ENCODE measurements at places on chromosomes 4 and X. TPM values are rescaled to one million over a fixed set of nuclear protein-coding genes. Genes with fewer than 3 reads are reported as not detected.
A peak's percentile ranks its signal among the peaks of the same experiment; 100 is the strongest.

The CFAP47 gene
- not detected for polyA plus RNA-seq

The MAGEB1 gene
- polyA plus RNA-seq, result not detected

The BMPR1B gene
- 12.2 TPM for polyA plus RNA-seq

The DIPK2B gene
- 18.5 TPM for polyA plus RNA-seq

The MAEA gene
- polyA plus RNA-seq, result 41.3 TPM

DNA sequence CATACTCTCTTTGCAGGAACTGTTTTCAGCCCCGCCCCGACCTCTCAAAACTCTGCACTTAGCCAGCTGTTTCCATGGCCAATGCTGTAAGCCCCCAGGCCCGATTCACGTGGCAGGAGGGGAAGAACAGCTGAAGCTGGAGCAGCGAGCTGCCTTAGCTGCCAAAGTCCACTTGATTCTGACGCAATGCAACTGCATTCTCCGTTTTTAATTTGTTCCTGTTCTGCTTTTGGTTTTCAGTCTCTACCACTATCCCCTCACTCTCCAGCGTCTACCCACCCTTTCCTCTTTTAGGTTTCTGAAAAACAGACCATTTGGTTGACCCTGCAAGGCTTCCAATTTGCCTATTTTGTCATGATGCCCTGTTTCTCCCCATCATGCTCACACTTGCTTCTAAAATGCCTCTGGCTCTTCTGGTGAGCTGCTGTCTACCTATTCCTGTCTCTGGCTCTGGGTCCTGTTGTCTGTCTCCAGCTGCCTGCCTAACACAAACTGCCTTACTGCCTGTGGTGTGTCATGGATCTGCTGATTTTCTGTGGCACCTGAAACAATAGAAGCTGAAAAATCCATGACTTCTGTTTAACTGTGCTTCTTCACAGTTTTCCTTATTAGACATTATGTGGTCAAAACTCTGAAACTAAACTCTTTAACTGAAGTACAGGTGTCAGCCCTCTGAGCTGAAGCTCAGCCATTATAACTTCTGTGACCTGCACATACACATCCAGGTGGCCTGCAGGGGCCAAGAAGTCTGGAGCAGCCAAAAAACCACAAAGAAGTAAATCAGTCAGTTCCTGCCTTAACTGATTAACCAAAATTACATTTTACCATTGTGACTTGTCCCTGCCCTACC is 160.5 kb upstream of the AGTR2 start:
- peaks cover 32% of the 10 kb centered on the region for H3K27me3 ChIP-seq
- peak; percentile 95 for DNase-seq
- no peak overlapping the region for H3K4me3 ChIP-seq
- H3K27ac ChIP-seq, result peak overlapping the region; percentile 87

GRCh38 chr4:89371614-89372013 is 64.0 kb upstream of the GPRIN3 start:
- no peak overlapping the region for H3K4me3 ChIP-seq
- H3K27me3 ChIP-seq, result no peaks in the 10 kb centered on the region
- DNase-seq, result no peak
- no peaks in the 10 kb centered on the region for H3K36me3 ChIP-seq
- H3K4me1 ChIP-seq, result no peaks in the 10 kb centered on the region

DNA sequence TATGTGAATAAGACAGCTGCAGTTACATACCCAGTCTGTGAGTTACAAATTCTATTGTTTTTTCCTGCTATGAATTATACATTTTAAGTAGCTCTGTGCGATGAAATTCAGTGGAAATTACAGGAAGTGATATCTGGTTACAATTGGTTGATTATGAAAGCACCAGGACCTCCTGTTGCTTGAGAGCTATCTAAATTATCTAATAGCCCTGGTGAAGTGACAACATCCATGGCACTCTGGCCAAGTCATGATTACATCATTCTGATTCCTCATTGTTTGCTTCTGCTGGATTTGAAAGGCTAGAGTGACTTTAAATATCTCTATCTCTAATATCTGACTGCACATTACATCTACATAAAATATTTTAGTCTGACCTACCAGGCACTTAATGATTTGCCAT is 515.0 kb downstream of the CFAP47 start:
- H3K27ac ChIP-seq, result no peak overlapping the region
- no peak for DNase-seq
- no peaks in the 10 kb centered on the region for H3K27me3 ChIP-seq

DNA sequence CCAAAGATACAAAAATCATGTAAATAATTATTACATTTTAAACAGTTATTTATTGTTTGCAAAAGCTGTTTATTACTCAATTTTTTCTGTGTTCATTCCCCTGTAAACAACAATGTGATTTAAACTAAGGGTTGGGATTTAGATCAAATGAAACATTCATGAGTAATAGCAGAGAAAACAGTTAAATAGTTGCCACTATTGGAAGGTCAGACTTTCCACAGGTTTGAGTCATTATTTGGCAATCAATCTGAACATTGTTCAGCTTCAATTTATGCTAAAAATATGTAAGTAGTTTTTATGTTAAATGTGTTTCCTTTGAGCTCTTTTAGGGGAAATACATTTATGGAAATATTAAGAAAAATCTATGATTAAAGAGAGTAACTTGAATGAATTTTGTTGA is 144.9 kb downstream of the STIM2 start:
- peaks cover 20% of the 10 kb centered on the region for H3K4me1 ChIP-seq
- peak overlapping the region; percentile 85 for H3K27ac ChIP-seq
- peak; percentile 89 for DNase-seq
- no peaks in the 10 kb centered on the region for H3K36me3 ChIP-seq
- H3K4me3 ChIP-seq, result no peak overlapping the region

DNA sequence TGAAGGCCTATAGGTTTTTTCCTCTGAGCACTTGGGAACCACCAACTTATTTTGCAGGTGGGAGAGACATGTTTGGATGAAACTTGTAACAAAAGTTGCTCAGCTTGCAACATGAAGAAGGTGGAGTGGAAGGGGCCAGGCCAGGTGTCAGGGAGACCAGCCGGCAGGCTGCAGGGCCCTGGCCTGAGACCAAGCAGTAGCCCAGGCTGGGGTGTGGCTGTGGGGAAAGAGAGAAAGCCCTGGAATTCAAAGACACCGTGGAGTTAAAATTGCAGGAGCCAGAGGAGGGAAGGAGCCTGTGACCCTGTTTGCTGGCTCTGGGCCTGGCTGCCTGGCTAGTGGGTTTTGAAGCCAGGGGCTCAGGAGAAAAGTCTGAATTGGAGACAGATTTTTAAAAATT is 43.4 kb downstream of the EFNB1 start:
- no peak for DNase-seq
- no peak overlapping the region for H3K27ac ChIP-seq
- no peaks in the 10 kb centered on the region for H3K36me3 ChIP-seq
- H3K4me3 ChIP-seq, result no peak overlapping the region
- peaks cover 52% of the 10 kb centered on the region for H3K27me3 ChIP-seq

DNA sequence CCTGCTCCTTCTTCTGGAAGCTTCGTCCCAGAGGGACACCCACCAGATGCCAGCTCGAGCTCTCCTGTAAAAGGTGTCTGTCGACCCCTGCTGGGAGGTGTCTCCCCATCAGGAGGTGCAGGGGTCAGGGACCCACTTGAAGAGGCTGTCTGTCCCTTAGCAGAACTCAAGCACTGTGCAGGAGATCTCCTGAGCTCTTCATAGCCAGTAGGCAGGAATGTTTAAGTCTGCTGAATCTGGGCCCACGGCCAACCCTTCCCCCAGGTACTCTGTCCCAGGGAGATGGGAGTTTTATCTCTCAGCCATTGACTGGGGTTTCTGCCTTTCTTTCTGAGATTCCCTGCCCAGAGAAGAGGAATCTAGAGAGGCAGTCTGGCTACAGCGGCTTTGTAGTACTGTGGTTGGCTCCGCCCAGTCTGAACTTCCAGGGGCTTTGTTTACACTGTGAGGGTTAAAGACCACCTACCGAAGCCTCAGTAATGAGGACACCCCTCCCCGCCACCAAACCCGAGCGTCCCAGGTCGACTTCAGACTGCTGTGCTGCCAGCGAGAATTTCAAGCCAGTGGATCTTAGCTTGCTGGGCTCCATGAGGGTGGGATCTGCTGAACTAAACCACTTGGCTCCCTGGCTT is 1383.0 kb upstream of the TENM3 start:
- no peak overlapping the region for H3K27ac ChIP-seq
- DNase-seq, result no peak
- no peaks in the 10 kb centered on the region for H3K36me3 ChIP-seq
- H3K27me3 ChIP-seq, result no peaks in the 10 kb centered on the region

GRCh38 chr4:88779431-88779830 is 81.8 kb upstream of the NAP1L5 start:
- no peak overlapping the region for H3K4me3 ChIP-seq
- no peak overlapping the region for H3K27ac ChIP-seq
- peaks cover 8% of the 10 kb centered on the region for H3K36me3 ChIP-seq
- no peaks in the 10 kb centered on the region for H3K4me1 ChIP-seq
- DNase-seq, result peak; percentile 24

GRCh38 chr4:10087152-10087791 is 29.3 kb downstream of the WDR1 start:
- no peaks in the 10 kb centered on the region for H3K27me3 ChIP-seq
- H3K27ac ChIP-seq, result peak overlapping the region; percentile 7
- no peak for DNase-seq
- peaks cover 82% of the 10 kb centered on the region for H3K4me1 ChIP-seq

DNA sequence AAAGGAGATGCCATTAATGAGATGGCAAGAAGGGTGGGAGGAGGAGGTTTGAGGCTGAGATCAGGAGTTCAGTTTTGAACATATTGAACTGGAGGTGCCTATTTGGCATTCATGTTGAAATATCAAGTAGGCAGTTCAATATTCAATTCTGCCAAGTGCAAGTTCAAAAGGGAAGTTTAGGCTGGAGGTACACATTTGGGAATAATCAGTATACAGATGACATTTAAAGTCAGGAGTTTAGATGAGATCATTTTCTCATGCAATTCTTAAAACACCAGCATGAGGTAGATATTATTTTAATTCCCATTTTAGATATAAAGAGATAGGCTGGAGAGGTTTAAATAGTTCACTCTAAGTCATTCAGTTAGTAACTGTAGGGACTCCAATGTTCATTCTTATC is 26.1 kb downstream of the COQ2 start:
- no peak overlapping the region for H3K4me3 ChIP-seq
- H3K36me3 ChIP-seq, result peaks cover 5% of the 10 kb centered on the region
- H3K27me3 ChIP-seq, result no peaks in the 10 kb centered on the region
- H3K4me1 ChIP-seq, result peaks cover 2% of the 10 kb centered on the region
- no peak overlapping the region for H3K27ac ChIP-seq

DNA sequence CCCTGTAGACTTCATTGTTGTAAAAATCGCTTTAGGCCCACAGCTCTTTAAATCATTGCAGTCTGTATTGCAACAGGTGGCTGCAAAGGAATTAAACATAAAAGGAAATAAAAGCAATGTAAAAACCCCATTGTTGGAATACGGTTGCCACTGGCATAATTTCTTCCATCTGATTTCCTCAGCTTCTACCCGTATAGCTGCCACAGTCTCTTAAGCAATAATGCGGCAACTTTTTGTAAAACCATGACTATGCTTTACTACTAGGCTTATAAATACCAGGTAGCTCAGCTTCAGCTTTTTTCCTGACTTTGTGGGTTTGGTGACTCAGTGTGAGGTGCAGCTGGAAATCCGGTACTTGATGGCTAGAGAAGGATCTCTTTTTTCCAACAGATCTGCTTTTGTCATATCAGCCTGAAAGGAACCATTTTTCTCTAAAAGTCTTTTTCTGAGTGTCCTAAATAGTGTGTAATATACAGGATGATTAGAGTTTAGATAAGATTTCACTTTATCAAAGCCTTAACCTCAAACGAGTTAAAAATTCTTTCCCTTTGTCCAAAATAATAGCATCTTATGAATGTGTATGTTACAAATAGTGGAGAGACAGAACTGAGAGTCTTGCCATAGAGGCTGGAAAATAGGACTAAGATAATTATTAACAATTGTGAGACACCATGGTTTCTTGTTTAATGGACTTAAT is 268.0 kb downstream of the ADGRL3 start:
- H3K4me3 ChIP-seq, result no peak overlapping the region
- no peaks in the 10 kb centered on the region for H3K36me3 ChIP-seq

GRCh38 chrX:12581546-12581945 is 209.7 kb upstream of the PRPS2 start:
- no peak overlapping the region for H3K27ac ChIP-seq
- H3K27me3 ChIP-seq, result peaks cover 21% of the 10 kb centered on the region
- H3K4me1 ChIP-seq, result no peaks in the 10 kb centered on the region
- DNase-seq, result no peak
- no peaks in the 10 kb centered on the region for H3K36me3 ChIP-seq
- no peak overlapping the region for H3K4me3 ChIP-seq

DNA sequence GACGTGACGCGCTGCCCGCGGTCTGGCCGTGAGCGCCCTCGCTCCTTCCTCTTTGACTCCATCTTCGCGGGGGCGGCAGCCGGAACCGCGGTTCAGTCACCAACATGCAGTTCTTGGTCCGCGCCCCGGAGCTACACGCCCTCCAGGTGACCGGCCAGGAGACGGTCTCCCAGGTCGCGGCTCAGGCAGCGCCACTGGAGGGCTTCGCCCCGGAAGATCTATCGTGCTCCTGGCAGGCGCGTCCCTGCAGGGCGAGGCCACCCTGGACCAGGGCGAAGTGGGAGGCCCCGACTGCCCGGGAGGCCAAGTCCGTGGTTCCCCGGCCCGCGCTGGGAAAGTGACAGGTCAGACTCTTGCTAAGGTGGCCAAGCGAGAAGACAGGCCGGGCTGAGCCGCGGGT is 2.9 kb downstream of the TRIML2 start:
- no peak overlapping the region for H3K27ac ChIP-seq
- H3K4me3 ChIP-seq, result no peak overlapping the region
- H3K4me1 ChIP-seq, result no peaks in the 10 kb centered on the region

GRCh38 chrX:68685685-68686084 is 38.2 kb downstream of the STARD8 start:
- peaks cover 37% of the 10 kb centered on the region for H3K27me3 ChIP-seq
- peak overlapping the region; percentile 1 for H3K27ac ChIP-seq
- peaks cover 18% of the 10 kb centered on the region for H3K4me1 ChIP-seq
- DNase-seq, result no peak
- H3K36me3 ChIP-seq, result no peaks in the 10 kb centered on the region

DNA sequence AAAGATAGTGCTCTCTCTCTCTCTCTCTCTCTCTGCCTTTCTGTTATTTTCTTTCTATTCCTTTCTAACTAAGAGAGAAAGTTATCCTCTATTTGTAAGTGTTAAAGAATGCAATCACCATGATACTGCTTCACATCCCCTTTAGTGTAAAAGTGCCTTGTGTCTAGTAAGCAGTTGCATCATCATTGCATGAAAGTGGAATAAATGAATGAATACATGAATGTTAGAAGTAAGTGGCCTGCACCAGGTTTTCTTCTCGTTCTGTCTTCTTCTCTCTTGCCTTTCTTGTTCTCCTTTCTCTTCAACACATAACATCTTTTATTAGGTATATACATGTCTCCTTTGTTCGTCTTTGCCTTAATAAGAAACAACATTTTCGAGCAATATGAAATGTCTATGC is 35.2 kb downstream of the TRIM2 start:
- no peak for DNase-seq
- no peak overlapping the region for H3K4me3 ChIP-seq

- H3K4me1 ChIP-seq, result no peaks in the 10 kb centered on the region
- H3K4me3 ChIP-seq, result no peak overlapping the region
- DNase-seq, result peak; percentile 32
- H3K27me3 ChIP-seq, result no peaks in the 10 kb centered on the region
- H3K27ac ChIP-seq, result no peak overlapping the region
Observed at GRCh38 chrX:124125471-124125870, 164.0 kb downstream of the STAG2 start.

- H3K27ac ChIP-seq, result no peak overlapping the region
- H3K36me3 ChIP-seq, result peaks cover 8% of the 10 kb centered on the region
- peak; percentile 33 for DNase-seq
- no peak overlapping the region for H3K4me3 ChIP-seq
- no peaks in the 10 kb centered on the region for H3K4me1 ChIP-seq
- no peaks in the 10 kb centered on the region for H3K27me3 ChIP-seq
Observed at GRCh38 chr4:70979445-70980008, 13.9 kb upstream of the DCK start.

- no peaks in the 10 kb centered on the region for H3K4me1 ChIP-seq
- H3K27ac ChIP-seq, result no peak overlapping the region
- H3K27me3 ChIP-seq, result peaks cover 14% of the 10 kb centered on the region
- peak; percentile 32 for DNase-seq
- H3K36me3 ChIP-seq, result no peaks in the 10 kb centered on the region
- no peak overlapping the region for H3K4me3 ChIP-seq
Observed at GRCh38 chrX:115259238-115259875, 25.5 kb upstream of the LRCH2 start.
